ENCODE measurements at places on chromosomes 4 and X.

DNA sequence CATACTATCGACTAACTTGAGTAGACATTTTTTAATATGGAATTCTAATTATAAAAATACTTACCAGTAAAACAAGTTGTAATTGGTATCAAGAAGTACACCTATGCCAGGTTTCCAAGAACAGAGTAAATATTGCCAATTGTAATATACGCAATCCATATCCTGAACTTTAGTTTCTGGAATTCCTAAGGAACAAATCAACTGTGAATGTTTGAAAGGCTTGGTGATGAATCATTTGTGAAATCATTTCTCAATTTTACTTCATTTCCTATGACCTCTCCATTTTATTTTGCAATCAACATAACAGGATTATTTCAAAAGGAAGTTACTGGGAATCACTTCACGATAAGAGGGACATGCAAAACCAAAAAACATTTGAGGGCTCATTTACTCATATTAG, 3.7 kb downstream of the IL13RA2 start:
- no peak for DNase-seq

DNA sequence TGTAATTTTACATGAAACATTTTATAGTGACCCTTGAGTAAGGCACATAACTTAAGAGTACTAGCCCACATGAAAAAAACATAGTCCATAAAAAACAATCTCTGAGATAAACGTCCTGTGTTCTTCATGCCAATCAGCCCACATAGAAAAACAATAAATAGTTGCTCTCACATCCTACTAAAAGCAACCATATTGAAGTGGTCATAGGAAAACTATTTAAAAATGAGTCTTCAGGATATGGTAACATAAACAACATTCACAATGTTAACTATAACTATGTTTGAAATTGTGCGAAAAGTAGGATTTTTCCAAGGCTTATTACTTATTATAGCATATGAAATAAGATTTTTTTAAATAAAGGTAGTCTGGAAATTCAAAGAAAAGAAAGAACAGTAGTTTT, 77.1 kb upstream of the EPHA5 start:
- no peak for DNase-seq

- peak; percentile 81 for DNase-seq
Measured at GRCh38 chr4:5051278-5052203, at the start of gene STK32B. Gene STK32B (plus strand): TSS chr4:5051480.

DNA sequence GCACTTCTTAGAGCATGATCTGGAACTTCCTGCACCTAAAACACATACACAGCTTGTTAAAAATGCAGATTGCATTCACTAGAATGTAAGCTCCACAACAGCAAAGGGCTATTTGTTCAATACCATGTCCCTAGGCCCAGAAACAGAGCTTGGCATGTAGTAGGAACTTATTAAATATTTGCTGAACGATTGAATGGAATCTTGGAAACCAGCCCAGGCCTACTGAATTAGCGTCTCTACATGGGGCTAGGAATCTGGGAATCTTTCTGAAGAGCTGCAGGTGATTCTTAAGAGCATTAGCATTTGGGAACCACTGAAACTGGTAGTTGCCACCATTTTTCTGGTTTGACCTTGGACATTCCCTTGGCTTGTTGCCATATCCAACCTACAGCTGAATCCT, 234.1 kb downstream of the STIM2 start:
- DNase-seq: no peak

DNA sequence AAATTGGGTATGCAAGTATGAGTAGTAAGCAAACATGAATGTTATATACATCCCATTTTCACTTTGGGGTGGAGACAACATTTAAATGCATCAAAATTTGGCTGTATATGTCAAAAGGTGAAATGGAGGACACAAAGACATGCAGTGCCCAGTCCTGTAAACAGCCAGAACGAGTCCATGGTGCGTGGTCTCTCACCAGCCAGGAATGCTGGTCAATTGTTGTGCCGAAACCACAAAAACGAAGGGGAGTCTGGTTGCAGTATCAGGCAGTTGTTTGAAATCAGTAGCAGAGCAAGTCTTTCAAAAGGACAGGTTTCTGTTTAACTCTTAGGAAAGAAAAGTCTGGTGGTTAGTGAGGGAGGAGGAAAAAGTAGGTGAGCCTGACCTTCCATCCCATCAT, 22.3 kb upstream of the RNF150 start:
- no peak for DNase-seq

DNA sequence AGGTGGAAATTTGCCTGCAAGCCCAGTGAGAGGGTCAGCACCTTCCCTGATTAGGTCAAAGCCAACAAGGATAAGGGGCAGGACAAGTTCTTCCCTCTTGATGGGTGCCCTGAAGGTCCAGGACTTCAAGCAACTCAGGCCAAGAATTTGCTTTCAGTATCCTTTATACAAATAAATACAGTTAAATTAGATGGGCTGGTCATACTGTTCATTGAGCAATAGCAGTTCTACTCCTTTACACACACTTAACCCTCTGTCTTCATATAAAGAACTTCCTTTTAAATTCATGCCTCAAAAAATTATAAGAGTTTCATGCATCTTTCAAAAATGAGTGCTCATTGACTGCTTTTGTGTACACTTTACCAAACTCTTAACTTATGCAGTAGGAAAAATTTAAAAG, 392.0 kb downstream of the SPRY1 start:
- no peak for DNase-seq

- DNase-seq: no peak
Measured at GRCh38 chr4:163568843-163569242, 74.4 kb downstream of the TMA16 start.

DNA sequence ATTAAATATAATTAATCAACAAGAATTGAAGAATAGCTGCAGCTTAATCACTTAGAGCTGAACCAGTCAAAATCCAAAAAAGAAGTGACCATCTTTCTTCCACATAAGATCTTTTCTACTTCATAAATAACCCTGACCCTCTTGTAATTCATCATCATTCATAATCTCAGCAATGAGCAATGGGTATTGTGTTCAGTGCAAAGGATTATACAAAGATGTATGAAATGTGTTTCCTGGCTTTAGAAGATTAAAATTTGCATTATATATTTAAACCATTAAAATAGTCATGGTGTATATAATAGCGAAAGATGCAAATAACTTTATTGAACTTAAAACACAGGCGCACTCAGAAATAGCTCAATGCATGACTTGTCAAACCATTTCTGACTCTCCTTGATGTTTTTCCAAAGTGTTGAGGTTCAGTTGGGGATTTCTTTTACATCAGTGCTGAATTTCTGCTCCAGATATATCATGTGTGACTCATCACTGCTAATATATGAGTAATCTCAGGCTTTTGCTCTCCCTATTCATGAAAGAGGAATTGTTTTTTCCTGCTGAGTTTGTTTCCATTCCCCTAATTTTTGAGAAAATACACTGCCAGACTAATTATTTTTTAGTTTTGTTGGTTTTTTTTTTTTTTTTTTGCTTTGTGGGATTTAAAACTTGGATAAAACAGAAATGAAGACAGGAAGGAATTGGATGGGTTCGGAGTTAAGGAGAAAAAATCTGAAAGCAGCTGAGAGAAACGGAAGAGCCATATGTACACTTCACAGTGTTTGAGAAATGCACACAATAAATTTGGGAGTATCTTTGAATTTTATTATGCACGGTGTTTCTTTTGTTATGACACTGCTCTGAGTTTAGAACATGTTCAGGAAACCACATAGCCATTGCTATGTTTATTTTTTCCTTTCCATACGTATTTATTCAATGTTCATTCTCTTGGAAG, 290.1 kb upstream of the PCDH7 start:
- DNase-seq: no peak

DNA sequence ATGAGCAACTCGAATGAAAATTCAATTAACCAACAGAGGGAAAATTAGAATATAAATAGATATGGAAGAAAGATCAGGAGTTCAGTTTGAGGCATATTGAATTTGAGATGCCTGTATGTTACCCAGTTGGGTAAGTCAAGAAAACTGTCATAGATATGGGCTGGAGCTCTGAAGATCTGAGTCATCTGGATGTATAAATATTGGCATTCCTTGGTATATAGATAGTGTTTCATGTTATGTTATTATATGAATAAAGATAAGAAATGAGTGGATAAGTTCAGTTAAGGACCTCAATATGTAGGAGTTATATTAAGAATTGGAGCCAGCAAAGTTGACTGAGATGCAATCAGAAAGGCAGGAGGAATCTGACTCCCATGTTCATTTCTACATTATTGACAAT, 543.6 kb upstream of the SMIM31 start:
- DNase-seq: no peak

DNA sequence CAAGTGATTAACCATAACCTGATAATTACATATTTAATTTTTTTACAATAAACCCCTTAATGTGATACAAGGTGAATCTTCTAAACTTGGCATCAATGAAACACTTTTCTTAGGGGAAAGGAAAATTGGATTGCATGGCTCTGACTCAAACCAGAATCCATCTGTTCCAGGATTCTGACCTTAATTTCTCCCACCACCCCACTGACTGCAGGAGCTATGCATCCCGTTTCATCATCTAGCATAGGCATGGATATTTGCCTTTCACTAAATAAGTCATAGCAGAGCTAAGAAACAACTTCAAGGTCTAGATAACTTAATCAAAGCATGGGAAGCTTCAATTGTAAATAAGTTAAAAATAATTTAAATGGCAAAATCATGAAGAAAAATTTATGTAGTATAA, 156.3 kb downstream of the BTC start:
- no peak for DNase-seq

GRCh38 chrX:77640702-77641101, 145.3 kb downstream of the ATRX start:
- DNase-seq: no peak

DNA sequence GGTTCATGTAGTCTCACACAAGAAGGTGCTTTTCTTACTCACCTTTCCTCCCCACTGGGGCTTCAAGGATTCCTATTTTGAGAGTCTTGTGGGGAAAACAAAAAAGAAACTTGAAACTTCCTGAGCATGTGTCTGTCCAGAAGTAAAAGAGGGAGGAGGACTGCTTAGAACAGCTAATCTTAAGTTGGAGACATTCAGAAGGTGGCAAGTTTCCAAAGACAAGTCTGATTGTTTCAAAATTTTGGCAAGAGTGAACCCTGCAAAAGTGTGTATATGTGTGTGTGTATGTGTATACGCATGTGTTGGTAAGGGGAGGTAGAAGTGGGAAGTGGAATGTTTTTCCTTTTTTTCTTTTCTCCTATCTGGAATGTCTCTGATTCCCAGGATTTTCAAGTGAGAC, 189.0 kb upstream of the FRMPD4 start:
- no peak for DNase-seq

- no peak for DNase-seq
Measured at GRCh38 chrX:66015152-66015831, 24.6 kb downstream of the VSIG4 start.

DNA sequence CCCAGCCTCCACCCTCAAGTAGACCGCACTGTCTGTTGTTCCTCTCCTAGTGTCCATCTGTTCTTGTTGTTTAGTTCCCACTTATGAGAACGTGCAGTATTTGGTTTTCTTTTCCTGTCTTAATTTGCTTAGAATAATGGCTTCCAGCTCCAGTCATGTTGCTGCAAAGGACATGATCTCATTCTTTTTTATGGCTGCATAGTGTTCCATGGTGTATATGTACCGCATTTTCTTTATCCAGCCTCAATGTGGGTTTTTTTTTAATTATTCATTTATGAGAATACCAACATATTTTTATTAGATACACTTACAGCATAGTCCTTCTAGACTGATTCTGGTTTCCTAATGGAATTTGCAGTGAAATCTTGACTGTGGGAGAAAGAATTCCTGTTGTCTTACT, 1.3 kb downstream of the VMA21 start:
- no peak for DNase-seq

GRCh38 chr4:114780205-114780604, 181.6 kb downstream of the UGT8 start:
- DNase-seq: no peak

GRCh38 chrX:46444011-46444410, 101.2 kb downstream of the ZNF674 start:
- DNase-seq: no peak

DNA sequence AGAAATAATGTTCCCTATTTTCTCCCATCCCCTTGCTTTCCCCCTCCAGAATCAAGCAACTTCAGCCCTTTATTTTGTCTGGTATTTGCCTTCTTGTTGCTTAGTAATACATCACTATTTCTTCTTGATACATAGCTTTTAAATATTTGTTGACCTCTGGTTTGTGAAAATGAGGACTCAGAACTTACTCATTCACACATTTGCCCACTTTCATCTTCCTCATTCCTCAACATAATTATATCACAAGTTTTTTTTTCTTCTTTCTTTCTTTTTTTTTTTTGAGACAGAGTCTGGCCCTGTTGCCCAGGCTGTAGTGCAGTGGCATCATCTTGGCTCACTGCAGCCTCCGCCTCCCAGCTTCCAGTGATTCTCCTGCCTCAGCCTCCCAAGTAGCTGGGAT, 28.9 kb upstream of the NDUFC1 start:
- no peak for DNase-seq

GRCh38 chr4:8891646-8892555, 20.3 kb upstream of the HMX1 start:
- no peak for DNase-seq

DNA sequence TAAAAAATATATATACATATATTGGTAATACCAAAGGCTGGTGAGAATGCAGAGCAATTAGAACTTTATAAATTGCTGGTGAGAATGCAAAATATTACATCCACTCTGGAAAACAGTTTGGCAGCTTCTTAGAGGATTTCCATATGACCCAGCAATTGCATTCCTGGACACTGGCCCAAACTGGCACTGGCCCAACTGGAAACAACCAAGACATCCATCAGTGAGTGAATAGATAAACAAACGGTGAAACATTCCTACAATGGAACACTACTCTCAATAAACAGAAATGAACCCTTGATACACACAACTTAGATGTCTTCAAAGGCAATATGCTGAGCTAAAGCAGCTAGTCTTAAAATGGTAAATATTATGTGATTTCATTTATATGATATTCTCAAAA, 524.2 kb downstream of the IQCM start:
- no peak for DNase-seq

DNA sequence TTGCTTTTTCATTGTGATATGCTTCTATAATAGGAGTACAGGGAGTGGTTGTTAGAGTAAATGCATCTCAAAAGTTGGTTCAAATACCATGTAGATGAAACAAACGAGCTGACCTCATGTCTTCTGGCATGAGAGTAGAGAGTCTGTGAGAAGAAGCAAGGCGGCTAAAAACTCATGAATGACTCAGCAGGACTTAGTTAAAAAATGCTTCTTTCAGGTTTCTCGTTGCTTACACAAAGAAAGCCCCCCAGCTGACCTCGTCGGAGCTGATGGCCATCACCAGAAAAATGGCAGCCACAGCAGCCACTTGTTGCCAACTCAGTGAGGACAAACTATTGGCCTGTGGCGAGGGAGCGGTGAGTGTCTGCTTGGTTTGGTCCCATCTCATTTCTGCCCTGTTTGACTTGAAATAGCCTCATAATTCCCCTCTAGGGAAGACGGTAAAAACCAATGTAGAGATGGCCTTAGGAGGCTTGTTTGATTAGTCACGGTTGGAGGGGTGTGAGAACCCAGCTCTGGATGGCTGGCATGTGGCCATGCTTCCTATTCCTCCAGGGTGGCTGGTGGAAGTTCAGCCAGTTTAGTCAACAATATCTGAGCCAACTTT, 14.5 kb downstream of the AFP start:
- no peak for DNase-seq

Data from upper lobe of right lung (tissue), 1 donor.